ENCODE measurements at places on chromosomes 1 and 21.

DNA sequence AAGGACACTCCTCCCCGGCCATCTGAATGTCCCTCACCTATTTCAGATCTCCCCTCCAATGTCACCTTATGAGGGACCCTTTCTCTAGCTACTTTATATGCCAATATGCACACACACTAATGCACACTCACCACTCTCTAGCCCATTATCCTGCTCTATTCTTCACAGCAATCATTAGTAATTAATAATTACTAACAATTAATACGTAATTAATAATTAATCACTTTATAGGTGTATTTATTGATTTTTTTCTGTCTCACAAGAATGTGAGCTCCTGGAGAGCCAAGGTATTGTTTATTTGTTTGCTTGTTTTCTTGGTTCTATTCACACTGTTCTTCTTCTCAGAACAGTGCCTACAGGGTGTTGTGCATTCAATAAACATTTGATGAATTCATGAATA is 385.2 kb upstream of the DUSP10 start:
- DNase-seq, result no peak

DNA sequence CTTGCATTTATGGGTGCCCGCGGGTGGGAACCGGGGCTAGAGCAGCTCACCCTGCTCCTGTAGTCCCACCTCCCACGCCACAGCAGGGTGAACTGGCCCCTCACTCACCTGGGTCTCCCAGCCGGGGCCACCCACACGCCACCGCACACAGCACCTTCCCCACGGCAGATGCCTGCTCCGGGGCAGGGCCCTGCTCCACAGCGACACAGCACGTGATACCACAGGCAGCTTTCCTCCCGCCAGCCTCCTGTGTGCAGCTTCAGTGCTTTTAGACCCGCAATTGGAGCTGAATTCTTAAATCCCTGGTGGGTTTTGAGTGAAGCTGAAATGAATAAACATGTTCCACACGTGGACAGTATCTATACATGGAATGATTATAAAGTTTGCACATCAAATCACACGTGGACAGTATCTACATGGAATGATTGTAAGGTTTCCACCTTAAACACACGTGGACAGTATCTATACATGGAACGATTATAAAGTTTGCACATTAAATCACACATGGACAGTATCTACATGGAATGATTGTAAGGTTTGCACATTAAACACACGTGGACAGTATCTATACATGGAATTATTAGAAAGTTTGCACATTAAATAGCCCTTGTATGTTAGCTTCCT is 93.1 kb upstream of the COL6A1 start:
- DNase-seq, result no peak

- no peak for DNase-seq
These were observed 57.6 kb downstream of the OLFML2B start for GRCh38 chr1:161966067-161966466.

DNA sequence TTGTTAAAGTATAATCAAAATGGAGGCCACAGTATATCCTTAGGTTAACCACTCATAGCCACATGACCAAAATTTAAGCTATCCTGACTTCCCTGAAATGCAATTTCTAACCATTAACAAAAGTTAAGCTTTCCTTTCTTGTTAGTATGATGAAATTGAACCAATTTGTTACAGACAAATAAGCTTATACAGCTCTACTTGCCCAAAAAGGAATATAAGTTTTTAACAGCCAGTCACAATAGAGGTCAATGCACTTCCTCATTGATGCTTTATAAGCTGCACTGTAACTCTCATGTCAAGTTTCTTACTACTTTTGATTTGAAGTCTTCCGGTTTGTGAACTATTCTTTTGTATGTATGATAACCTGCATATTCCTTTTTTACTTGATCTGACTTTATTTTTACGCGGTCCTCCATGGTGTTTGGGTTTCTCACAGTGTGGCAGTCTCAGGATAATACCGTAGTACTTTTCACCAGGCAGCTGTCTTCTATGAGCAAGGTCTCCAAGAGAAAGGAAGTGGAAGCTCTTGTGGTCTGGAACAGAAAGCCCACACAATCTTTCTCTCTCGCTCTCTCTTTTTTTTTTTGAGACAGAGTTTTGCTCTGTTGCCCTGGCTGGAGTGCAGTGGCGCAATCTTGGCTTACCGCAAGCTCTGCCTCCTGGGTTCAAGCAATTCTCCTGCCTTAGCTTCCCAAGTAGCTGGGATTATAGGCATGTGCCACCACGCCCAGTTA is 331.6 kb downstream of the SRGAP2C start:
- no peak for DNase-seq

DNA sequence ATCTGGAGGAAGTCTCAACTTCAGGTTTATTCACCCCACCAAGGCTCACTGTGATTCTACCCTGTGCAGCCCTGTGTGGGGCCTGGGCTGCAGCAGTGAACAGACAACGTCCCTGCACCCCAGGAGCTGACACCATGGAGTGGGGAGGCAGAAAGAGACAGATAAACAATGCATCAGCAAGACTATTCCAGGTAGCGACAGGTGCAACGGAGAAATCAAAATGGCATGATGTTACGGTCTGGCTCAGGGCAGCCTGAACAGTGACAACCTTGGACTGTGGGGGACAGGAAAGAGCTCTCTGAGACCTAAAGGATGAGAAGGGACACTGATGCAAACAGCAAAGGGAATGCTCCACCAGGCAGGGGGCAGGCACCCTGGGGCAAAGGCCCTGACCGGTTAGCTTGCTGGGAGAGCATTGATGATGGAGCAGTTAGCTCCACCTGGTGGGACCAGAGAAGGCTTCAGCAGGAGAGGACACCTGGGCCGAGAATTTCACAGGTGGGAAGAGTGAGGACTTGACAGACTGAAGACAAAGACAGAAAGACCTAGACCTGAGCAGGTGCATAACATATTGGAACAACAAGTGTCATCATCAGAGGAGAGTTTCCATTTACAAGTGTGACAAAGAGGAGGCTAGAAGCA is 589.9 kb downstream of the MATN1 start:
- no peak for DNase-seq

- DNase-seq, result no peak
These were observed 205.5 kb downstream of the RPS6KC1 start for GRCh38 chr1:213256438-213257087.

DNA sequence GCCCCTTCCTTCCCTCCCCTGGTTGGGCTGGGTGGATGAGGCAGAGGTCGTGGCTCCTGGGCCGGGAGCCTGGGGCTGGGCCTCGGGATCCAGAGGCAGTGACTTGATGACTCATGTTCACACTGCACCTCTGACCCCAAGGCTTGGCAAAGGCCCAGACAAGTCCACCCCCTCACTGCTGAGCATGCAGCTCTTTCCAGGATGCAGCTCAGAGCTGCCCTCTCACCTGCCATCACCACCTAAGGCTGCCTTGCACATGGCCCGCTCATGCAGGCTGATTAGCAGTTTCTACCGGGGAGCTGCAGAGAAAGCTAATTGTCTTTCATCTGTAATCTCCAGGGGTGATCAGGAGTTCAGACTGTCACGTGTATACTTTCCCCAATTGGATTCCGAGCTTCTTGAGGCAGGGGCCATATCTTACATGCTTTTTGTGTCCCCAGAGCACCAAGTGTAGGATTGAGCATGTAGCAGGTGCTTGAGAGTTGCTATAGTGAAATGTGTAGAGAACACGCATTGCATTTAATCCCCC is 62.1 kb downstream of the LRRN2 start:
- no peak for DNase-seq

DNA sequence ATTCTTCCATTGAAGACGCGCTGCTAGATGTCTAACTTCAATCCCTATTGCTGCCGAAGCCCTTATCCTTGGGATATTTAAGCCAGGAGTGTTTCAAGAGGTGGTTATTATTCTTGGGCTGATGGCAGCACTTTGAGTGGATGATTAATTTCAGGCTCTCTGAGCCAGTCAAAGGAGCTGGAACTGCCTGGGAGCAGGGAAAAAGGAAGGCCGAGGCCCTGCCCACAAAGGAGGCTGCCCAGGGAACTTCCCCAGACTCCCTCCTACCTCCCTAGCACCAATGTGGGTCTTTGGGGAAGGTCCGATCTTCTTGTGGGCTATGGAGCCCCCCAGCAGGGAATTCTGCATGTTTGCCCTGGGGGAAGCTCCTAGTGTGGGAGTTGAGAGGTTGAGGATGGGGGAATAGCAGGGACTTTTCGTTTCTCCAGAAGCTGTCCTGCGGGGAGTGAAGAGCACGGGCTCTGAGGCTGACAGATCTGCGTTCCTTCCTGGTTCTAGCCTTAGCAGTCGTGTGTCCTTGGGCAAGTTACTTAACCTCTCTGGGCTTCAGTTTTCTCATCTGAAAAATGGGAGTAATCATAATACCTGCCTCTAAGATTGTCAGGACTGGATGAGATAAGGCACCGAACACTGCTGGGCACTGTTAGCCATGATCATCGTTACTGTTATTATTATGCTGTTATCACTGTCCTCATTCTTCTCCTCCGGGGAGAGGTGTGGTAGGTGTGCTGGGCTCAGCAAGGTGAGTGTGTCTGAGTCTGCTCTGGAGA is 6.3 kb downstream of the KCNQ4 start:
- no peak for DNase-seq

Measured in stimulated activated CD8-positive, alpha-beta memory T cell treated with anti-CD3 and anti-CD28 coated beads, Interleukin-15, amount 100 ng/mL, for 24 hours (primary cell).